GM13976 (cell line): ENCODE measurements at places on chromosomes 1 and 21.

DNA sequence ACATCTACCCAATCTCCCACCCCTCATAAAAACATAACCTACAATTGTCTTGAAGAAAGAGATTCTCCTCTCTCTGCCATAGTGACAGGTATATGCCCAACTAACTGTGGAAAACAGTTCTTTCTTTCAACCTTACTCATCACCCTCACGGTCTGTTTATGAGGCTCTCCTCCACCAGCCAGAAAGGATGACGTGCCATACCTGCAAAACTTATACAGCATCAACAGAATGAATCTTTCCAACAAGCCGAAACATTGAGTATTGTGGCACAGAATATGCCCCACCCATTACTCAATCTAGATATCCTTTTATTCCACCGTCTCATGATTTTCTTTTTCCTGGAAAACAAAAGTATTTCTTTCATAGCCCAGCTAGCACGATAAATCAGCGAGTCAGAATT lies 55.7 kb downstream of the RBM11 start:
- no peak for DNase-seq

DNA sequence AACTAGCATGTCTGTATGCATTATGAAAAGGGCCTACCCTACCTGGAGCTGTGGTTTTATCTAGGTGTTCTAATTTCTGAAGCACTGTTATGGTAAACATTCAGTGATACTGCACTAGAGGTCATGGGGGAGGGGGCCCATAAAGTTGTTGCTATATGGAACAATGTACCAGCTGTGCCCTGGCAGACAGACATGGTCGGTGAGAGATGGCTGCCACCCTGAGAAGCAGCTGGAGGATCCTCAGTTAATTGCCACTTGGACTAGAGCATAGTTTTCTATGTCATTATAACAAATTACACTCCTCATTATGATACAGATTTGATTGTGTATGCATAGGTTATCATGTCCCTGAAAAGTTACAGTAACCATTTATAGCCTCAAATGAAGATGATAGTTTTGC lies 45.4 kb downstream of the ILDR2 start:
- no peak for DNase-seq

DNA sequence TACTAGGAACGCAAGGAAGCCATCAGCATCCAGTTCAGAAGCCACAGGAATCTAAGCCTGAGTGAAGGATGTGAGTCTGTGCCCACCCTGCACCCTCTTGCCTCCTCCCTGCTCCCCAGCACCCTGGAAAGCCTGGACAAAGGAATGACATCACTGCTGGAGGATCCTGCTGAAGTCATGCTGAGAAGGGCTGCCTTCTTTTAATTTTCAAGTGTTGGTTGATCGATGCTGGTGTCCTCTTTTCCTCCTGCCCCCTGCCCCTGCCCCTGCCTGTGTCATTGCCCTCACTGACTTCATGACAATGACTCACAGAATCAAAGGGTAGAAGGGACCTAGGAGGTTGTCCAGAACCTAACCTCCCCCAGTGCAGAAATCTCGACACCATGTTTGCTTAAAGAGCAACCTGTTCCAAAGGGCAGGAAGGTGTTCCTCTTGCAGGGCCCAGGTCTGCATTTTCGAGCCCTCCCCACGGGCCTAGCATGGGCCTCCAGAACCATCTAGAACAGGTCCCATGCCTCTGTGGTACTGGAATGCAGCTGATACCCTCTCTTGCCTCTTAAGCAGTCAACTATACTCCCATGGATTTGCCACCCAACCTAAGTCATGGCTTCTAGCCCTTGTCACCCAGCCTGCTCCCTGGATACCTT lies 9.6 kb downstream of the DHRS3 start:
- DNase-seq, result no peak

DNA sequence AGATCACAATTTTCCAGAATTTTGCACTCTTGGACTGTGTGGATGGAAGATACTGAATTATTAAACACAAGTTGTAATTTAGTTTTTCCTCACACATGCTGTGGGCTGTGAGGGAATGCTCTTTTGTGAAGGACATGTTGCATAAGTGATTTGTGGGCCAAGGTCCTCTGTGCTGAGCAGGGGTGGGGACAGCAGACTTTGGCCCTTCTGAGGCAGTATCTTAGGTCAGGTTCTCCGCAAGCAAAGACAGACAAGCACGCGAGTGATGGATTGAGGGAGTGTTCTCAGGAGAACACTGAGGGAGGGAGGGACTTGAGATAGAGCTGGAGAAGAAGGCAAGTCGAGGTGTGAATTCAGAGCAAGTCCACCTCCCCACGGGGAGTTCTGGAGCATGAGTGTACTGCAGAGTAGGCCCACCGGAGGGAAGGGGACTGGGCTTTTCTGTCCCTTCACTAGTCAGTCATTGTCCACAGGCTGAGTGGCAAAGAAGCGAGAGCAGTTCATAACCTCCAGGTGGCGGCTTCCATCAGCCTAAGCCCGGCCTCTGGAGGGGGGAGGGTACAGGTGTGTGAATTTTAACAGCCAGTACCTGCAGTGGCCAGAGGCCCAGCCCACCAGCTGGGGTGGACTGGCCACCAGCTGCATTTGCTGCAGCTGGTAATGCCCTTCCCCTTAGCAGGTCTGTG lies 19.1 kb upstream of the CD101 start:
- no peak for DNase-seq

DNA sequence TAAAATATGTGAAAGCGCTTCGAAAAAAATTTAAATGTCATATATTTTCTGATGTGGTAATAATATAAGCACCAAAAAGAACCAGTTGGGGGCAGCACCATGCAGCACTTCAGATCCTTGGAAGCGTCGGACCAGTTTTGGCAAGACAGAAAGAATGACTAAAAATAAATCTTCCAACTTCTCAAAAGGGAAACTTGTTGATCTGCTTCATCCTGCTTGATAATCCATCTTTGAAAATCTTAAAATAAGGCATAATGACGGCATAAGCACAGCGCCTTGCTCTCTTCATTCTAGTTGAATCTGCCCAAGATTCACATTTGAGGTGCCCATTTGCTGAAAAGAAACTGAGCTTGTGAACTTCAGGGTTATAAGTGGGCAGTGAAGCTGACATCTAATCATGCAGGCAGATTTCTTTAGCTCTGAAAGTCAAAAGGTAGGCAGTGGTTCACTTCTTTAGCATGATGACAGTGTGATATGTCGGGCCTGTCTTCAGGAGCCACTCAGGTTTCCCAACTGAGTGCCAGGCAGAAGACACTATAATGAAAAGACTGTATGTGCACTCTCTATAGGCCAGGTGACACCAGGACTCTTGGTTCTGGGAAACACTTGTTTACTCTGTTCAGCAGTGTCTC lies 19.8 kb upstream of the MUTYH start:
- DNase-seq, result no peak

- no peak for DNase-seq
These were observed 4.4 kb downstream of the ECHDC2 start for GRCh38 chr1:52917156-52917555.

DNA sequence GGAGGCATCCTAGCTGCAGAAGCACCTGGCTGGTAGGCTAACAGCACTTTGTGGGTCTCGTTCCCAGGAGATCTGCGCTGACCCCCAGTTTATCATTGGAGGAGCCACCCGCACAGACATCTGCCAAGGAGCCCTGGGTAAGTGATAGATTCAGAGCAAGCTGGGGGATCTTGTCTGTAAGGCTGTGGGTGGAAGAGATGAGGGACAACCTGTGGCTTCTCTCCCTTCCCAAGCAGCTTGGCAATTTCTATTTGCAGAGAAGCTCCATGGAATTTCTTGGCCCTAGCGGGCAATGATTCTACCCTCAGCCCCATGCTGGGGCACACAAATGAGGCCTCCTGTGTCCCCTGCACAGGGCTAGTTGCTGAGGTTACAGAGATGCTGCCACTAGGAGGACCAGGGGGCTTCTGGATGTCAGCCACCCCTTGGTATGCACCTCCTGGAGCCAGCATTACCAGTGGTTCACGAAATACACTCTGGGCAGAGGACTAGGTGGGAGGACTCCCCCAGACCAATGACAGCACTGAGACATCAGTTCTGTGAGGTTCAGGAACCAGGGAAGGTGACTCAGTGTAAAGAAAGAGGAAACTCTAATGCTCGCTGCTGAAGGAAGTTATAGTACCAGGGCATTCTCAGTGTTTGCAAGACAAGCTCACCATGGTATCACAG lies 5.5 kb downstream of the CAPN2 start:
- DNase-seq, result no peak

- no peak for DNase-seq
These were observed 30.9 kb upstream of the CAMK1G start for GRCh38 chr1:209552406-209553264.

DNA sequence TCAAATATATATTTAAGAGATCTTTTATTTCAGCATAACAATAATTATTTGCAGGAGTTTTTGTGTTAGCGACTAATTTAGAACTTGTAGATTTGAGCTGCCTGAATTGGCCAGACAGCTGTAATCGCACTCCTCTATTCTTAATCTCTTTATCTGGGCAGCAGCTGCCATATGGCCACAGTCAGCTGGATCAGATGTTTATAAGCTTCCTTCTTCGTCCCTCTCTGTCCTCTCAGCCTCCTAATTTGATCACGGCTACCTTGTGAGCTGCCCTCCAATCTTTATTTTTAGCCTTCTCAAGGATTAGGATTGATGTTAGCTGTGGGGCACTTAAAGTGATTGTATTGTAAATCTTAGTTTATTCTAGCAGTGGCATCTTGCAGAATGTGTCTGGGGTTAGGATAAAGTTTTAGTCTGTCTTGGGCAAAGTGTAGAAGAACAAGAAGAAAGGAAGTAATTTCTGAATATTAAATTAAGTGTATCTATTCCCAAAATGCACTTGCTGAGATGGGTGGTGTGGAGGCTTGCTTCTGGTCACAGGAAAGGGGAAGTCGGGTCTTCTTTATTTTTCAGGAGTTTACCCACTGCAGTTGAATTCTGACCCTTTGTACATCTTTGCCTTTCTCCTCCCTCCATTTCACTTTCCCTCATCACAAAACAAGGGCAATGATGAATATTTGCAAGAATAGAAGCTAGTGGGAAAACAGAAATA lies 1.1 kb downstream of the ZBTB18 start:
- no peak for DNase-seq

- DNase-seq, result no peak
These were observed 3.2 kb downstream of the TRNP1 start for GRCh38 chr1:26996665-26997064.

- DNase-seq, result no peak
These were observed 6.2 kb upstream of the LRRC40 start for GRCh38 chr1:70211541-70211940.

DNA sequence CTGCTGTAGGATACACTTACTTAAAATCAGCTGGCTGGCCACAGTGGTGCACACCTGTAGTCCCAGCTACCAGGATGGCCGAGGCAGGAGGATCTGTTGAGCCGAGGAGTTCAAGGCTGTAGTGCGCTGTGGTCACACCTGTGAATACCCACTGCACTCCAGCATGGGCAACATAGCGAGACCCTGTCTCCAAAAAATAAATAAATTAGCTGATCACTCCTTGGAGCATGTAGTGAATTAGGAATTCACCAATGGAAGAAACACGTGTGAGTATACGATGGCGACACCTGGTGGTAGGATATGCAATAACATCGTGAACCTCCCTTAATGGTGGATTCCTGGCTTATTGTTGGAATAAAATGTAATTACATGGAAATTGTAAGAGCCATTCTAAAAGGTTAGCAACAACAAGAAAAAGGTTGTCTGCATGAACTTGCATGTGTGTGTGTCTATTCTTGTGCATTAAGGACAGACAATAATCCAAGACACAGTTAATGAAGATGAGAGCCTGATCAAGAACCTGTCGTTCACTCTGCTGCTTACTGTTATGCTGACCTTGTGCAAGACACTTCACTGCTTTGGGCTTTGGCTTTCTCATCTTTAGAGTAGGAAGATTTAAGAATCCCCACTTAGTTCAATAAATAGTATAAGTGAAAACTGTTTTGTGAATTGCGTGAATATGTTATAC lies 38.6 kb upstream of the COX20 start:
- peak; percentile 57 for DNase-seq

GRCh38 chr1:22252251-22252650 lies 109.4 kb upstream of the WNT4 start:
- DNase-seq, result no peak

GRCh38 chr1:63101336-63101735 lies 221.0 kb upstream of the FOXD3 start:
- DNase-seq, result no peak

DNA sequence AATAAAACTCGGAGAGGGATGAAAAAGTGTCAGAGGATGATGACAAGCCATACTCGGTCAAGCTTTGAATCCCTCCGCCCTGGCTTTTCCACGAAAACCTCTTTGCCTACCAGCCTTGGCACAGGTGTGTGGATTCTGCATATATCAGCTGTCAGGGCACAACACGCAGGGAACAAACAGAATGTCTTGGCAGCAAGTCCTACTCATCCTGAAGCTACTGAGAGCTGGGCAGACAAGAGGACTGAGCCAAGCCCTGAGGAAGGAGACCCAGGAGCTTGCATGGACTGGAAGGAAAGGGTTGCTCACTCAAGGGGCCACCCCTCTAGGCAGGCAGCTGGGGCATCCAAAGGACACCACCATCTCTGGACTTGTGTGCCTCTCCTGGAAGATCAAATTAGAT lies 132.4 kb downstream of the HMGB4 start:
- DNase-seq, result no peak

DNA sequence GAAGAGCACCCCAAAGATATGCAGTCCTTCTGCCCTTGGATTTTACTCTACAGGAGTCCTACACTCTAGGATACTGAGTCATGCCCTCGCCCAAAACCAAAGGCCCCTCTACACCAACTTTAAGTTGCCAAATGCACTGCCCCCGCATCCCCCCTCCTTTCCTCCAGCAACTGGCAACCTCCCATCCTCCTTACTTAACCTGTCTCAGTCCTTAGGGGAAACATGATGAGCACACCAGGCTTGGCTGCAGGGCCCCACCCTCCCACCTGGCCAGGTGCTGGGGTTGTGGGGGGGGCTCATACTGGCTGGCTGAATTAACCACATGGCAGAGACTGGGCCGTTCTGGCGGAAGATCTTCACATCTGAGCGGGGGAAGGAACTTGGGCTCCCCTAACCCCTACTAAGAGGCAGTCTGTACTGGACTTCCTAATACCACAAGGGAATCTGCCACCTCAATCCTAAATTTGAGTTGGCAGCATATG lies 1.2 kb downstream of the HDGF start:
- peak; percentile 37 for DNase-seq

- DNase-seq, result no peak
These were observed 68.1 kb upstream of the ANGPTL1 start for GRCh38 chr1:178938959-178939317.

DNA sequence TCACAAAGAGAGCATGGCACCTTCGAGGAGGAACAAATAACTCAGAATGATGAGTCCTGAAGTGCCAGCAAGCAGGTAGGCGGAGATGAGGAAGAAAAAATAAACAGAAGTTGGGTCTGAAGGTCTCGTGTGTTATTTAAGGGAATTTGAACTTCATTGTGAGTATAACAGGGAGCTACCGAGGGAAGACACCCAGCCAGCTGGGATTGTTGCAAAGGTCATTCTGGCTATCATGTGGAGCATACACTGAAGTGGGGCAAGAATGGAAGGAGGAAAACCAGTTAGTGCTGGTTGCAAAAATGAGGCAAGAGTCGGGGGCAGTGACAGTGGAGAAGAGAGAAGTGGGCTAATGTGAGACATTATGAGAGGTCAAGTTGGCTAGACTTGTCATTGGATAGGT lies 53.6 kb upstream of the RAP1A start:
- DNase-seq, result no peak

- peak; percentile 89 for DNase-seq
These were observed 94.6 kb downstream of the STUM start for GRCh38 chr1:226643177-226643576.

GRCh38 chr1:209733409-209734192 lies 22.3 kb upstream of the TRAF3IP3 start:
- no peak for DNase-seq
